Activated naive CD4-positive, alpha-beta T cell (primary cell): ENCODE measurements at places on chromosomes 11 and 22.

DNA sequence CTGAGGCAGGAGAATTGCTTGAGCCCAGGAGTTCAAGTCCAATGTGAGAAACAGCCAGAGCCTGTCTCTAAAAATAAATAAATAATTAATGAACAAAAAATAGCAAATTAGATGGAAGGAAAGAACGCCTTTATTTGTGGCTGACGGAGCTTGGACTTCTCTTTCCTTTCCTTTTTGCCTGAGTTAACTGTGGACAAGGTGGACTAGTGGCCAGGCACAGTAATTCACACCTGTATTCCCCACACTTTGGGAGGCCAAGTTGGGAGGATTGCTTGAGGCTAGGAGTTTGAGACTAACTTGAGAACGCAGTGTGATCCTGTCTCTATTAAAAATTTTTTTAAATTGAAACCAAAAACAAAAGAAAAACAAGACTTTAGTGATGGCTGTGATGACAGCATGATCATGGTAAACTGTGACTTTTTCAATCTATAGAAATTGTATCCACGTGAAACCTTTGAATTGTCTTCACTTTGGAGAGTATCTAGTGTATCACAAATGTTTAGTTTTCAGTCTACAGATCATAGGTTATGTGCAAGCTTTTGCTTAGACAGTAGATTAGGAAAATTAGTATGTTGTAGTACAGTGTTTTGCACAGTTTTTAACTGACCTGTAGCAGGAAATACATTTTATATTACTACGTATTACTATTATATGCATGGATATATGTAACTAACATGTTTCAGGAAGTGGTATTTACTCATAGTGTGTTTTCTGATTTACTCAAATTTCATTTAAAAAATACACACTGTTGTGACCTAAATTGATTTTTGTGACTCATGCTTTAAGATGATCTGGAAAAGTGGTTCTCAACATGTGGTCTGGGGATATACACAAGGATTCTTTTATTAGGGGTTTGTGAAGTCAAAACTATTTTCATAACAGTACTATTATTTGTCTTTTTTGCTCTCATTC, 42.1 kb downstream of the KDM2A start:
- no peak for DNase-seq

GRCh38 chr22:41799486-41800347, 762 bp upstream of the CCDC134 start:
- DNase-seq, result no peak

GRCh38 chr11:121274332-121274991, 18.1 kb upstream of the SC5D start:
- DNase-seq, result no peak

DNA sequence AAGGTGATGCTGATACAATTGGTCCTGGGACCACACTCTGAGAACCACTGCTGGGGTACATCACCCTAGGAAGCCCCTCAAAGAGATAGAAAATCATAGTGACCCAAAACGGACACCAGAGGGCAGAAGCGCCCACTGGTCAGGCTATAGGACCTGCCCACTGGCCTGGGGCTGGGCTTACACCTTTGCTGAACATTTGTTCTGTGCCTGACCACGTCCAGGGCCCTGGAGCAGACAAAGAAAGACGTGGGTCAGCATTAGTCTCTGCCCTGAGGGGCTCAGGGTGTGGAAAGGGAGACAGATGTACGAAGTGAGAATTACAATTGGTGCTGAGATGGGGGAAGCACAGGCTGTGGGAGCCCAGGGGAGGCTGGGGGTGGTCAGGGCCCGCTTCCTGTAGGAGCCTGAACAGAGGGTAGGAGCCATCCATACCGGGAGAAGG, 14.4 kb upstream of the SERPINH1 start:
- DNase-seq, result no peak

GRCh38 chr22:40385036-40385782, 14.8 kb downstream of the SGSM3 start:
- no peak for DNase-seq

DNA sequence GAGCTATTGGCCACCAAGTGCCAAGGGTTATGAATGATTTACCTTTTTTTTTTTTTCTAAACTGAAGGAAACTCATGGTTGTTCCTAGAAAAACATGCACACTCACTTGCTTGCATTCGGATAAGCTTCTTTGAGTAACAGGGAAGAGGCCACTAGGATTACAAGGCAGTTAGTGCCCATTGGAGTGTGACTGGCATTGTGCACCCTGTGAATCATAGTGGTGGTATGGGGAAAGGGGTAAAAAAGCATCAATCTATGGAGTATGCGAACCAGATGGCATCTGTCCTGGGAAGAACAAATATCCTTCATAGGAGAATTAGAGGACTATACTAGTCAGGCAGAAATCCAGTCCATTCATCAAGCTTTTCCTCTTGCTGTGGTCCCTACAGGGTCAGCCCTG, 24.2 kb downstream of the CD44 start:
- DNase-seq, result no peak

DNA sequence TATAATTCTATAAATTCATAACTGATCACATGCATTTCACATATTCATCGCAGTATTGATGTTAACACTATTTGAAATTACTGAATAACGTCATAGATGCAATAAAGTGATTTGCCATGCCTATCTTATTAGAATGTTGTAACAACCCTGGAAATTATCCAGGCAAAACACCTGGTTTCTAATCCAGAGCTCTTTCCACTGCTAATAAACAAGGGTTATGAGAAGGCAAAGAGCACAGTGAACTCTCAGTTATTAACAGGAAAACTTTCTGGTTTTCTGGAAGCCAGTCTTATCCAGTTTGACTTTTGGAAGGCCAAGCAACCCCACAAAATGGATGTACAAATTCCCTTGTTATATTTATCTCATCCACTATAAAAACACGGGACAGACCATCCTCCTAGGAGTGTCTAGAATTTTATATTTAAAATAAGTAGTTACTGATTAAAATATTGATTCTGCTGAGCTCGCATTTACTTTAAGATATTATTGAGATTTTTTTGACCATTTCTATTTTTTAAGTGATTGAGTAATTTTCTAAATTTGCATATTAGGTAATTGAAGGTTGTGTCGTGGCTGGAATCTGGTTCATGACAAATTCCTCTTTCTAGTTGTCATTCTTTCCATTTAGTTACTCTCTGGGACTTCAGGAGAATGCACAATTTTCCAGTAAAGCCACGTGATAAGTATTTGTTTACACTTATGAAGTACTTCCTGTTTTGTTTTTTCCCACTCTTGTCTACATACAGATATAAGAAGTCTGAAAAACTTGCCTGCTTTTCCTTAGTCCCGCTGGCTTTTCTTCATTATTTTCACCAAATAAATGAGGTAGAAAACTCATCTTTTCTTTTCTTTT, 47.9 kb downstream of the DCUN1D5 start:
- DNase-seq, result no peak

GRCh38 chr11:65932558-65932919, 12.7 kb upstream of the TSGA10IP start:
- no peak for DNase-seq

GRCh38 chr11:35584321-35584720, 33.9 kb upstream of the FJX1 start:
- no peak for DNase-seq

- no peak for DNase-seq
Measured at GRCh38 chr22:50311606-50312351, 4.3 kb upstream of the PLXNB2 start.

GRCh38 chr11:119637481-119637880, 91.5 kb downstream of the NECTIN1 start:
- DNase-seq, result no peak

- DNase-seq, result no peak
Measured at GRCh38 chr22:36765943-36766450, 9.9 kb downstream of the IFT27 start.

DNA sequence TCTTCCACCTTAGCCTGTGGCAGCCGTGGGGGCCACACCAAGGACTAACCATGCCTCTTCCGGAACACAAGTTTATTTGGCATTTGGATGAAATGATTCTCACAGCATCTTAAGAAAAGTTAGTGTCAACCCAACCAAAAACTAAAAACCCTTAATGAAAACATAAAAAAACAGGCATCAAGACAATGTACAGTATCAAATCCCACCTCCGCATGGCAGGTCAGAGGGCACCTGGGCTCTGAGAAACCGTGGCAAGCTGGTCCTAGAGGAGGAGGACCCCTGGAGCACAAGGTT, 86.0 kb downstream of the DGCR2 start:
- no peak for DNase-seq

- no peak for DNase-seq
Measured at GRCh38 chr11:102291831-102292230, 25.5 kb upstream of the BIRC3 start.

GRCh38 chr11:34379079-34379478, 21.3 kb upstream of the ABTB2 start:
- DNase-seq, result no peak

DNA sequence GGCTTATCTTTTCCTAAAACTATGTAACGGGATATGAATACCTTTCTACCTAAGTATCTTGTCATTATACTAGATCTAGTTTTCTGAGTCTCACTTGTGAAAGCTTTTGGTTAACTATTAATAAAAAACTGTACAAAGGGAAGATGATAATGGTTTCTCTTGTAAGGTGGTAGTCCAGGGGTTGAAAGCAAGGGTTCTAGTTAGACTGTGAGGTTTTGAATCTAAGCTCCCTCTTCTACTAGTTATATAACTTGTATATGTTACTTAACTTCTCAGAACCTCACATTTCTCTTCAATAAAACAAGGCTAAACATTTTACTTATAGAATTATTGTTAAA, 54.3 kb downstream of the ARHGEF12 start:
- no peak for DNase-seq

DNA sequence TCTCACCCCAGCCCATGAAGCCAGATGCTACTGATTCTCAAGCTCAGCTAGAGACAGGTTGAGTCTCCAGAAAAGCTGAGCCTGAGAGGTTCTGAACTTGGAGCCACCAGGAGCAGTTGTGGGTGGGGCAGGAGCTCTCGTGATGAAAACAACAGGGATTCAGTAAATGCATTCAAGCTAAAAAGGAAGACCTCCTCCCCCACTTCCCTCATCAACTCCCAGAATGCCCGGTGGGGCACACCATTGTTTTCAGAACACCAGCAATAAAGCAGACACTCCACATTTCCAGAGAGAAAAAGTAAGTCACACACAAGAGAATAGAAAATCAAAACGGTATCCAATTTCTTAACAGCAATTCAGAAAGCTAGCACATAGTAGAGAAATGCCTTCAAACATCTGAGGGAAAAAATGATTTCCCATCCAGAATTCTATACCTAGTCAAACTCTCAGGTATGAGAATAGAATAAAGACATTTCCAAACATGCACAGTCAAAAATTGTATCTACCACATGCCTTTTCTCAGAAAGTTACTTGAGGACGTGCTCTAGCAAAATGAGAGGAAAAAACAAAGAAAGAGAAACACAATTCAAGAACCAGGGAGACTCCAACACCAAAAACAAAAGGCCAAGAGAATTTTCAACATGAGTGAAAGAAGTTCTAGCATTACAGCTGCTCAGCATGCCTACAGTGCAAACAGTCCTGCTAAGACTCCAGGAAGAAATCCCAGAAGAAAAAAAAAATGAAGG, 56.8 kb downstream of the CDKN1C start:
- no peak for DNase-seq

DNA sequence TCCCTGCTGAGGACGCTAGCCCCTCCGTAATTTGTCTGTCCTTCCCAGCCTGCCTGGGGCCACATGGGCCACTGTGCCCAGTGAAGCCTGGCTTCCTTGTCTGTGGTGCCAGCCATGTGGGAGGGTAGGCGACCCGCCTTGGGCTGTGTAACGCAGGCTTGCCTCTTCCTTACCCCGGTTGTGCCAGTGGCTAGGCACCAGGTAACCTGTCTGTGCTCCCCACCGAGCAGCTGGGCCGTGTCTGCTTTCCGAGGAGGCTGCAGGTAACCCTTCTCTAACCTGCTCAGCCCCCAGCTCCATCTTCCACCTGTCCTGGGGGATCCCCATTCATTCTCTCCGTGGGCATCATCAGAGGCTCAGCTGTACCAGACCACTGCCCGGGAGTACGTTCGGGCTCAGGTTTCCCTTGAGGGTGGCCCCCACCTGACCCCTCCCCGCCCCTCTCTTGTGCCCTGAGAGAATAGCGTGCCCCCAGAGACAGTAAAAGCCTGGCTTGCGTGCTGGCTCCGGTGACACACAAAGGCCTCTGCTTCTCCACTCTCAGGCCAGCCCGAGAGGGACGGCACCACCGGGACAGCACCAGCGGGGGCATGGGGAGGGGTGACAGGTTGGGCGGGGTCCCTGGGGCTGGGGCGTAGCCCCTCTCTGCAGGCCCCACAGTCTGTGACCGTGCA, 79.1 kb downstream of the CDKN1C start:
- DNase-seq, result no peak

- DNase-seq, result no peak
Measured at GRCh38 chr11:35039076-35039475, 99.9 kb upstream of the CD44 start.

DNA sequence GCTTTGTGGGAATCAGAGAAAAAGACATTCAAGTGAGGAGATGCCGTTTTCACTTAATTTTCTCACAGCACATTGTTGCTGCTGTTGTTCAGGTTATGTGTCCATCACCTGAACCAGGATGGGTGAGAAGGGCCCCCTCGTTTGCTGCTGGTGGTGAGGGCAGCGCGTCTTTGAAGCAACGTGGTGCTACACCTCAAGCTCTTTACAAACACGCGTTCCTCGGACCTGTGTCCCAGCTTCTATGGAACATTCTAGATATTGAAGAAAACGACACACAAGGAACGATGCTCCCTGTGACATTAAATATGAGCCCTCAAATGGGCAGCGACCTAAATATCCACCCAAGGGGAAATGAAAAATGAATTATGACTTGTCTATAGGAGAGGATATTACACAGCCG, 418.6 kb downstream of the MN1 start:
- DNase-seq, result no peak

GRCh38 chr11:83403691-83404389, 117.7 kb upstream of the CCDC90B start:
- no peak for DNase-seq

DNA sequence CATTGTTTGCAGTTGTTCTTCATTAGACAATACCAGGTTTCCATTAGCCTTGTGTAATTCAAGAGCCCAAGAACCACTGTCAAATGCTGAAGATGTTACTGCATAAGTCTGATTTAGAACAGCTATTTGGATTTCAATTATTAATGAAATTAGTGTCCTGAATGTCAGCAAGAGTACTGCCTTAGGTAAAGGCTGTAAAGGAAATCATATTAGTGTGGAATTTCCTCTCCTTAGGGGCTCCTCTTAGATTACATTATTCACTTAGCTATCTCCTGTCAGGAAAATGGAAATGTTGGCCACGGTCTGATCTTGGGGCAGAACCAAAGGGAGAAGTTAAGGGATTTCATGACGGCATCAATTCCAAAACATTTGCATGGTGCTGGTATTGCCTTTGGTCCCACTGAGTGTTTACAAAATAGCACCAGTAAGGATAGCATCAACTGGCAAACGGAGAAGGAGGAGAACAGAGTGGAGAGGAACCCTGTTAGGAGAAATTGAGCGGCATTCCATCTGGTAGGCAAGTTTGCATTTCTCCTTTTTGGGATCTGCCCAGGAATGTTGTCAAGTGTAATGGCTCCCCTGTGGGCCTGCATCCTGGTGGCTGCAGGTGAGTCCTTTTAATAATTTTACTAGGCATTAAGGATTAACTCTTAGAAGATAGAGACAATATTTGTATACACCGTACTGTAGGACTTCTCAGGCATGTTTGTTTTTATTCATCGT, at the start of gene HTR3B:
Gene HTR3B, plus strand, starts transcription at position 418 of the 723 bp plus-strand sequence. Its CDS starts 138 bp downstream, at position 556.
- no peak for DNase-seq

- DNase-seq, result no peak
Measured at GRCh38 chr11:60926500-60926899, 2.2 kb downstream of the TMEM132A start.

GRCh38 chr11:131278472-131278871, 91.9 kb upstream of the NTM start:
- no peak for DNase-seq
